ENCODE measurements at places on chromosomes 2 and 18.

- peak; percentile 7 for DNase-seq
Observed at GRCh38 chr18:50307738-50308470, 20.4 kb upstream of the CXXC1 start.

- no peak for DNase-seq
Observed at GRCh38 chr18:58313491-58314032, 269.5 kb downstream of the NEDD4L start.

GRCh38 chr18:11696451-11696850 is 7.4 kb downstream of the GNAL start:
- DNase-seq = no peak

DNA sequence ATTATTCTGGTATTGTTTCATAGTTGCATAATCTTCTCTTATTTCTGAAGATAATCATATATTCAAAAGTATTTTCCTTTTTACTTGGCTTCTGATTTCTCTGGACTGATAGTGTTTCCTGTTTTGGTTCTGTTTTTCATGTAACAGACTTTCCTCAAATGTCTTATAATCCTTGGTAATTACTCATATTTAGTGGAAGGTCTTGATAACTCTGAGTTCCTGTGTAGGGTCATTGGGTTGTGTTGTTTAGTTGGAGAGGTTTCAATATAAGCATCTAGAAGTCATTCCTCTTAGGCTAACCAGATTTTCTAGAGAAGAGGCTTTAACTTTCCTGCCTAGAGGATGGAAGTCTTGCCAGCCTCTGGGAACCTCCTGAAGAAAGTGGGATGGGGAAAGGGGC is 23.8 kb downstream of the MFSD6 start:
- DNase-seq = no peak

- no peak for DNase-seq
Observed at GRCh38 chr18:5937121-5937520, 41.8 kb upstream of the TMEM200C start.

DNA sequence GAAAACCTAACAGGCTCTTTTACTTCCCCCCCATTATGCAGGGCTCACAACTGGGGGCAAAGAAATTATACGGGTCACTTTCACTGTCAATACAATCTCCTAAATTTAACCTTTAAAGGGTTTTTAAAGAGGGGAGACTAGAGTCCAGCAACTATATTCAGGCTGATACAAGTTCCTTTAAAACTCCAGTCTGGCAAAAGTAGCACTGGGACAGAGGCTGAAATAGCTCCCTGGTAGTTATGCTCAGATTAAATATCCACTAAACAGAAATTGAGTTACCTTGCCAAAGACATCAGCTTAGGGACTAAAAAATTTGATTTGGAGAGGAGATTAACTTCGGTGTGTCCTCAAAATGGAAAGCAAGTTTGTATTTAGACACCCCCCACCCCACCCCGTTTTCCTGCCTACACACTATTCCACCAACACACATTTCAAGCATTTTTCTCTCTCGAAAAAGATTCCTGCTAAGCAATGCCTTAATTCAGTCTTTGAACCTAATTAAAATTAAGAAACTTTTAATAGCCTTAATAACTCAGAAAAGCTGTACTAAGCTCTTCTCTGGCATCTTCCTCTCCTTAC is 127.2 kb downstream of the OSBPL1A start:
- no peak for DNase-seq

DNA sequence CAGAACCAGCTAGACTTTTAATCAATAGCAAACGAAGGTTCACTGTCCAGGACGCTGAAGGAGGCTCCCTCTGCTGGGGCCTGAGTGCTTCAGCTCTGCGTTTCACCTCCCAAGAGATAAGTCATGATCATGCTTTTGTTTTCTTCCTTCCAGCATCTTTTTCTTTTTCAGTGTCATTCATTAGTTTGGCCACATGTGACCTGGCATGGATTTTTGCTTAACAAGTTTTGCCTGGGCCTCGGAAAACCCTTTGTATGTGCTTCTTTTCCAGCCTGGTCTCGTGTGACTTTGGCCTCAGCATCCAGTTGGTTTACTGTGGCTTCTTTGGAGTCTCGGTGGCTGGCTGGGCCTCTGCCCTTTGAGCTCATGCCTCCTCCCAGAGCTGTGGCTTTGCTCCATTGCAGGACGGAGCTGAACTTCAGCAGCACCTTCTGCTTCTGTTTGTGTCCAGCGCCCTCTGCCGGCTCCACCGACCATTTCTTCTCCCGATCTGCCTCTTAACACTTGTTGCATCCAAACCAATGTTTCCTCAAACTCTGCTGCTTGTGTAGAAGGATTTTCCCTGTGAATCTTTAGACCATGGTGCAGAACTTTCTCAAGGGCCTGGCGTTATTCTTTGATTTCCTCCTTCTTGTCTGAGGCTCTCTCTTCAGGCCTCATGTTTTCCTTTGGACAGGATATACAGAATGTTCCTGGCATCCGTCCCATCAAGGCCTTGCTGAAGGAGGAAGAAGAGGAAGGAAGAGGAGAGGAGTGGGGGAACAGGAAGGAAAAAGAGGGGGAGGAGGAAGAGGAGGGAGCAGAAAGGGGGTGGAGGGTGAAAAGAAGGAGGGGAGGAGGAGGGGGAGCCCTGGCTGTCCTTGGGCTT is 23.6 kb upstream of the HES6 start:
- no peak for DNase-seq

- no peak for DNase-seq
Observed at GRCh38 chr2:30689496-30690125, 117.6 kb downstream of the CAPN13 start.

DNA sequence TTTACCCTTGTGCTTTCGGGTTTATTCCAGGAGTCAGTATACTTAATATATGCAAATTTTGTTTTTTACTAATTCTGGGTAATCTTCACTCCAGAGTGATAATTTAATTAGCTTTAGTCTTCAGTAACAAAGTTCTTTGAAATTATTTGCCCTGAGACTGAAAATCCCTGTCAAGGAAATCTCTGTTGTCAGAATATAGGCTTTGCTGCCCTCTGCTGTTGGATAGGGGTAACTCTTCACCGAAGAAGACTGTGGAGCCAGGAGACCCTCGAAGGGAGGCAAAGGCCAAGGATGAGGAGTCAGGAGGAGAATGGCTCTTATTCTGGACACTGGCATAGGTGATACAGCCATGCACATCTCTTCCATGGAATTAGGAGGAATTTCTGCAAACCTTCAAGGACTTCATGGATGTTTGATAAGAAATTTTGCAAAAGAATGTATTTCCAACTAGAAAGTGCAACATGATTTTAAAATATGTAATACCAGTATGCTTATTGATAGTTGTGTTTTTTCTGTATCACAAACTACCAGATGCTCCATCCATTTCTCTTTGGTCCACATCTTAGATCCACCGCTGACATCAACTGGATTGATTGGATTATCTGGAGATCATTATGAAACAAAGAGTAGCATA is 182.3 kb downstream of the RDH14 start:
- no peak for DNase-seq

- no peak for DNase-seq
Observed at GRCh38 chr2:174775571-174775980, 11.3 kb upstream of the CHRNA1 start.

DNA sequence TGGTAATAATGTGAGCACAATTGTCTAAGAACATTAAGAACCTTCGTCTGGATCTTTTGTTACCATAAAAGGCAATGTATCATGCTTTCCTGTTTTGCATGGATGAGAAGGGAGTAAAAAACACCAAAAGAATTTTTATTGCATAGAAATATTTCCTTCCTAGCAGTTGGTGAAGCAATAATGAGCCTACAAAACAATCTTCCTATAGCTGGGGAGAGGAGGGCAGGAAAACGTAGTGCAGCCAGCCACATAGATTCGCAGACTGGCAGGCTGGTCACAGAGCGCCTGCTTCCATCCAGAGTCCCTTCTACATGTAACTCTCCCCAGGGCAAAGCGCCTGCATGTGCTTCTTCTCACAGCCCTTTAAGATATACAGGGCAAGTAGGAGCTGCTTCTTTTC is 190.4 kb downstream of the BABAM2 start:
- DNase-seq = no peak

GRCh38 chr2:219104107-219105035 is 43.6 kb upstream of the IHH start:
- no peak for DNase-seq

- DNase-seq = no peak
Observed at GRCh38 chr2:215711471-215712034, 275.7 kb upstream of the FN1 start.

DNA sequence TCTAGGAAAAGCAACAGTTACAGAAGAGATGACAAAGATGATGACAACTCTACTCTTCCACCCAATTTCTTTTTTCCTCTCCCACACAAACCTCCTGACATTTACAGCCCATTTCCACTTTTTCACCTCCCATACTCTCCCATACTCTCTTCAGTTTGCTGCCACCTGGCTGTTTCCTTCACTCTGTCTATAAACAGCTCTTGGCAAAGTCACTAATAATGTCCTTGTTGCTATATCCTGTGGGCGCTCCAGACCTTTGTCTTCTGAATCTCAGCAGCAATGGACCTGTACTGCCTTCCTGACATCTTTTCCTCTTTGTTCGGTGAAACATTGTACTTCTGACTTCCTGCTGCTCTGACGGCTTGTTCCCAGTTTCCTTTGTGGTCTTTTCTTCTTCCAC is 60.7 kb upstream of the CAVIN2 start:
- no peak for DNase-seq

DNA sequence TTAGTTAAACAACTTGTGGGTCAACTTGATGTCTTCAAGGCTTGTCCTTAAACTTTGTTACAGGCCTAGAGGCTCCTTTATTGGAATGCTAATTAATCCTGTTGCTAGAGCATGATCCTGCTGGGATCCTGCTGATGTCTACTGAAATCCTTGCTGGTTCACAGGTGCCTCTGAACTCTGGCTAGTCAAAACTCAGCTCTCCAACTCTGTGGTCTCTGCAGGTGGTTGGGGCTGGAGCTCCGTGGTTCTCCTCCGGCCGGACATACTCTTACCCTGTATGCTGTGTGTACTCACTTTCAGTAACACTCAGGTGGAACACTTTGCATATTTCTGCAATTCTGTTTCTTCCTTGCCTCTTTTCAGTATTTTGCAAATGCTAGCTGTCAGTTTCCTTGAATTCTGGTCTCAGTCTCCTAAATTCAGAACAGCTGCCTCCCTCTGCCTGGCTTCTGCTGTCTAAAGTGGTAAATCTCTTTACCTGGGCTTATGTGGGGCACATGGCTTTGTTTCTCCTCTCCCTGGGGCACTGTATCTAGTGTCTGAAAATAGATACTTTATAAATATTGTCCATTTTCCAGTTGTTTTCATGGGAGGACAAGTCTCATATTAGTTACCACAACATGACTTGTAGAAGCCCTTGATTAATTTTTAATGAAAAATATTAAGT is 113.0 kb downstream of the ATP9B start:
- DNase-seq = no peak

- no peak for DNase-seq
Observed at GRCh38 chr2:32523686-32524085, 104.2 kb upstream of the TTC27 start.

GRCh38 chr2:46267616-46268015 is 29.6 kb upstream of the EPAS1 start:
- no peak for DNase-seq

GRCh38 chr2:48482313-48482712 is 47.6 kb upstream of the STON1 start:
- no peak for DNase-seq

DNA sequence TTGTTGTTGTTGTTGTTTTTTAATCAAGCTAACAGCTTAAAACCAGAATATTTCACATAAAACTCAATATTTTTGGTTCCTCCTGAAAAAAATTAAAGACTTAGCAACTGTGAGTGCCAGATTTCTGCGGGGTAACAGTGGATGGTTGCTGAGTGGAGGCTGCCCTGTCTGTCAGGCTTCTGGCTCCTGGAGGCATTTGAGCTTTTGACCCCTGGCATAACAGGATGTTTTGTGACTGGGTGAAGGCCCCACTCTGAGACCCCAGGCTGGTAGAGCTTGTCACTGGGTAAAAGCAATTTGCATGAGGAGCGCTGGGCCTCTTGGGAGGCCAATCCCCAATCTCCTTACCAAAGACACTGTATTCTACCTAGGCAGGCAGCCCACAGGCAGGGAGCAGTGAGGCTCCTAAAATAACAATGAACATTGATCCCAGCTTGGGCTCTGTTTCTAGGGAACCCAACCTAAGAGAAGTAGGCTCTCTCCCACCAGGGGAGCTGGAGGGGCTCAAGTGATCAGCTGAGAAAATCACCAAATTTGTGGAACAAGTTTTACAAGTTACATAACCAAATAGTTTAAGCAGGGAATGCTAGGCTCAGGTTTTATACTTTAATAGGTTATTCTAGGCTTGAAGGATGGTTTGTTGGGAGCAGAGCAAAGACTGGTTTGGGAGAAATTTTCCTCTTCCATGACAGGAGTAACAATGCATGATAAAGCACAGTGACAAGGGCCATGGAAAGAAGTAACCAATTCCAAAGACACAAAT is 5.9 kb upstream of the SPRED2 start:
- DNase-seq = no peak

DNA sequence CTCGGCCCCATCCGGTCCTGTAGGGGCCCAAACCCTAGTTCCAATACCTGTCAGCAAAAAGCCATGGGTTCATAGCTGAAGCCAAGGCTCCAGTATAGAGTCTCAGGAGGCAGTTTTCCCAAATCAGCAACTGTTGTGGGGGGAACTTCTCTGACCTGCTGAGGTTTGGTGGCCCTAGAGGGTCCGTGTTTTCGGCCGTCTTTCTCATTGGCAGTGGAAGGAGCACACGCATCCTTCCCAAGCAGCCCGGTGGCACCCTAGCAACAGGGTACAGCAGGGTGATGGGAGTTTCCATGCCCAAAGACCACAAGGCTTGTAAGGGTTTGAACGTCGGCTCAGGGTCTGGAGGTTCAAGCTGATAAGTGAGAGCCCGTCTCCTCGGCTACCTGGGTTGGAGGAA is 6.6 kb downstream of the FOSL2 start:
- DNase-seq = no peak

GRCh38 chr18:6031002-6031401 is 135.7 kb upstream of the TMEM200C start:
- no peak for DNase-seq

GRCh38 chr18:11752116-11752911 is 63.2 kb downstream of the GNAL start:
- no peak for DNase-seq

DNA sequence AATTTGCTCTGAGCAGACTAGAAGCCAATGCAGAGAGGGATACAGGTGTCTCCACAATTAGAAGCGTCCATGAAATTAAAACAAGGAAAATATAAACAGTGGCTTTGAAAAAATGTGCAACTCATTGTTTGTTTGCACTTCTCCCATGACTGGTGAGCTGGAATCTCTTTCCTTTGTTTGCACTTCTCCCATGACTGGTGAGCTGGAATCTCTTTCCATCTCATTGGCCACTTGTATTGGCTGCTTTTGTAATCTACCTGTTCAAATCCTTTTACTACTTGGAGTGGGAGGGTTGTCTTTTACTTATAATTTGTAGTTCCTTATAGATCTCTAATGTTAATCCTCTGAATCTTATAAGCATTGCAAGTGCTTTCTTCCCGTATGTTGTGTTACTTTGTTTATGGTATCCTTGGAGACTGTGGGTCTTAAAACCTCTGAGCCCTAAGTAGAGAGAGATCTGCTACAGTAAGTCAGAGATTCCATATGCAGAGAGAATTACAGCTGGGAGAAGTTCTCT is 94.1 kb downstream of the RTN4 start:
- DNase-seq = no peak

GRCh38 chr18:135045-135444 is 23.3 kb upstream of the USP14 start:
- no peak for DNase-seq

- DNase-seq = no peak
Observed at GRCh38 chr2:8260213-8260612, 421.6 kb upstream of the ID2 start.

GRCh38 chr2:44615950-44616518 is 254.3 kb downstream of the CAMKMT start:
- DNase-seq = no peak

Data from NCI-H2081 treated with DMSO at 0.1 percent for 48 hours (cell line).